ENCODE measurements at places on chromosomes 4 and X. TPM values are rescaled to one million over a fixed set of nuclear protein-coding genes. Genes with fewer than 3 reads are reported as not detected.

DNA sequence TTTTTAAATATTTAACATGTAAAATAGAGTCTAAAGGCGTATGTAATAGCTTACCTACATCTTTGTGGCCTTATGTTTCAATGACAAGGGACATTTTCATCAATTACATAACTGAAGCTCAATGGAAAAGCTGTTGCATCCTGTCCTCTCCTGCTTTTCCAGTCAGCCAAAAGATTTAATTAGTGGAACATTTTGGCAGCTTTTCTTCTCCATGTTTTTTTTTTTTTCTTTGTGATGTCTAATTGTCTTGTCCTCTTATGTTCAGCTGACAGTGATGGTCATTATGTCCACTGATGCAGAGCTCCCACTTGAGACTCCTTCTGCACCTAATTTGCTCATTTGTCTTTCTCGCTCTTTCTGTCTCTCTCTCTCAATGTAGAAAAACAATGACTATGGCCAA lies 422.2 kb downstream of the GABRG1 start:
- H3K27ac ChIP-seq: no peak overlapping the region
- no peak for DNase-seq

- H3K4me1 ChIP-seq: no peaks in the 10 kb centered on the region
- no peak overlapping the region for H3K27ac ChIP-seq
Measured at GRCh38 chr4:182562350-182562749, 319.1 kb downstream of the TENM3 start.

- H3K27me3 ChIP-seq: no peaks in the 10 kb centered on the region
- no peak for DNase-seq
- H3K4me3 ChIP-seq: no peak overlapping the region
- no peak overlapping the region for H3K27ac ChIP-seq
- no peaks in the 10 kb centered on the region for H3K36me3 ChIP-seq
Measured at GRCh38 chrX:68203646-68204045, 229.6 kb downstream of the OPHN1 start.

GRCh38 chr4:7202411-7202810 lies 10.1 kb downstream of the SORCS2 start:
- H3K4me3 ChIP-seq: no peak overlapping the region
- no peaks in the 10 kb centered on the region for H3K27me3 ChIP-seq
- H3K4me1 ChIP-seq: peaks cover 20% of the 10 kb centered on the region
- H3K36me3 ChIP-seq: no peaks in the 10 kb centered on the region
- no peak overlapping the region for H3K27ac ChIP-seq
- DNase-seq: no peak

DNA sequence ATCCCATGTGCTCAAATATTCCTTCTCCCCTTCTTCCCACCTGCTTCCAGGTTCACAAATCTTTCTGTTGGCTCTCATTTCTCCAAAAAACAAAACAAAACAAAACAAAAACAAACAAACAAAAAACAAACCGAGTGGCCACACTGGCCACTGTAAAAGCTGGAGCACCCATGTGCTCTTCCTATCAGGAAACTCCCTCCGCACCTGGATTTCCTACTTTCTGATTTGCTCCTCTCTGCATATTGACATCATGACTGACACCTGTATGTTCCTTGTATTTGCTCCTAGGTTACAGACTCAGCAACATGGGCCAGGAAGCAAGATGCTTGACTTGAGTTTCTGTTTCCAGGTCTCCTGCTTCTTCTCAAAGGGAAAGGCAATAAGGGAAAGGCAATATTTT lies 258.8 kb downstream of the GPC3 start:
- DNase-seq: no peak
- H3K36me3 ChIP-seq: no peaks in the 10 kb centered on the region
- H3K27me3 ChIP-seq: no peaks in the 10 kb centered on the region
- no peak overlapping the region for H3K27ac ChIP-seq
- H3K4me1 ChIP-seq: no peaks in the 10 kb centered on the region

GRCh38 chr4:142416711-142417275 lies 429.3 kb downstream of the INPP4B start:
- no peak overlapping the region for H3K27ac ChIP-seq
- no peaks in the 10 kb centered on the region for H3K4me1 ChIP-seq
- no peaks in the 10 kb centered on the region for H3K36me3 ChIP-seq

DNA sequence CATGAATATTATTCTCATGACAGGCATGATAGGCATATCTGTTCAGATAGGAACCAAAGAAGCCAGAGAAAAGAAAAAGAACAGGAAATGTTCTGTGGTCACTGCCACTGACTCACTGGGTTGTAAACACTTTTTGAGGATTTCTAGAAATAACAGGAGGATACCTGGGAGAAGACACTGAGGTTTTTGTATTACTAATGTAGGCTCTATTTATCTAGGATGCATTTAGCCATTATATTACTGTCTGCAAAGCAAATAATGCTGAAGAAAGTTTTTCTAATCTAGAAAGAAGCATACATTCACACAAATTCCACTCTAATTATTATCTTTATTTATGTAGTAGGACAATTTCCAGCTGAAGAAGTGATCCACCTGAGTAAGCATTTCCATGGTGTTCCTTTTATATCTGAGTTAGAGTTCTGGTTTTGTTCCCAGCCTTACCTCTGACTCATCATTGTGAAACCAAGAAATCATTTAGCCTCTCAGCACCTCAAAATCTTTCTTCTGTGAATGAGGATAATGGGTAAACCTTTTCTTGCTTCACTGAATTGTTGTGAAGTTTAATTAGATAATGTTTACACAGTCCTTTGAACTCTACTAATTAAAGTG lies 40.2 kb upstream of the EPGN start:
- peaks cover 3% of the 10 kb centered on the region for H3K4me1 ChIP-seq
- no peak overlapping the region for H3K4me3 ChIP-seq
- no peaks in the 10 kb centered on the region for H3K36me3 ChIP-seq
- DNase-seq: no peak

DNA sequence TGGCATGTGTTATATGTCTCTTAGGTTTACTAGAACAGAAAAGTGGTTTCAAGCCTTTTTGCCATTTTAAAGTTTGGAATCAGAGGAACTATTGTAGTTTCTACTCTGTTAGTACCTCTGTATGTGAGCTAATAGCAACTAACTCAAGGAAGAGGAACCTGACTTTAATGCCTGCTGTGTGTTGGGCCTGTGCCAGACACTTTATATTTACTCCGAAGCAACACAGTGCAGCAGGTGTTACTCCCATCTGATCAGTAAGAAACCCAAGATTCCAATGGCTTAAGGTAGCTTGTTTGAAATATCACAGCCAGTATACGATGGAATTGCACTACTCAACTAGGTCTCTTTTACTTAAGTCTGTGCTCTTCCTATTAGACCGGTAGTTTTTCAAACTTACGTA lies 79.2 kb downstream of the USP9X start:
- no peak for DNase-seq
- H3K27me3 ChIP-seq: no peaks in the 10 kb centered on the region
- H3K27ac ChIP-seq: no peak overlapping the region
- H3K36me3 ChIP-seq: peaks cover 3% of the 10 kb centered on the region

DNA sequence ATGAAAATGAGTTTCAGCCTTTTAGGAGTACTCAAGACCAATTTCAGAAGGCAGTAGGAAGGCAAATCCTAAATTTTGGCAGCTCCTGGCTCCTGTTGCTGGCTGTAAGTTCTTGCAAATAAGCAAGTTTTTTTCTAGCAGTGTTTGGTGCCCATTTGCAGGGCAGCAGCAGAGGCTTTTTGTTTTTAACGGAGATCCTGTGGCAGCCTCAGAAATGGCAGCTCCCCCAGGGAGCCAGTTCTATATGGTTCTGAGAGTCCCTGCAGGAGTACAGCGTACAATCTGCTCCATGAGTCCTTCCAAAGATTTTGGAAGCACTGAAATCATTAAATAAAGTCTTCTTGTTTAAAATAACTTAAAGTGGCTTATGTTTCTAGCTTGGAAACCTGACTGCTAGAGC lies 171.9 kb downstream of the NDST4 start:
- H3K4me3 ChIP-seq: no peak overlapping the region
- no peak overlapping the region for H3K27ac ChIP-seq
- no peak for DNase-seq
- no peaks in the 10 kb centered on the region for H3K36me3 ChIP-seq
- no peaks in the 10 kb centered on the region for H3K27me3 ChIP-seq

DNA sequence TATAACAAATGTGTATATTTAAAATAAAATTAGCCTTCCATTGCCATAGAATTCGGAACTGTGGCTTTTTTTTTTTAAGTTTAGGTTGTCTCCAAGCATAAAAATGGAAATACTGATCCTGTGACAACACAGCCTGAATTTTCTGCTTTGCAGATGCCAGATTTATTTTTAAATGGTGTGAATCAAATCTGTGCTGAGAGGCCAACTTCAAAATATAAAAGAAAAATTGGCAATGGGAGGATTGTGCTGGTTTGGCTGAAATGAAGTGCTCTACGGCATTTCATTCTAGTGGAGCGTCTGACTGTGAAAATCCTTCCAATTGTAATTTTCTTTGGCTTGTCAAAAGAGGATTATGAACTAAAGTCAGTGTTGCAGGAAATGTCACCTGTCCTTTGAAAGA lies 580.3 kb upstream of the ZFP42 start:
- DNase-seq: no peak
- H3K27me3 ChIP-seq: peaks cover 3% of the 10 kb centered on the region
- no peak overlapping the region for H3K27ac ChIP-seq
- peaks cover 6% of the 10 kb centered on the region for H3K4me1 ChIP-seq
- no peak overlapping the region for H3K4me3 ChIP-seq
- H3K36me3 ChIP-seq: no peaks in the 10 kb centered on the region

- no peaks in the 10 kb centered on the region for H3K4me1 ChIP-seq
- H3K4me3 ChIP-seq: no peak overlapping the region
- no peaks in the 10 kb centered on the region for H3K36me3 ChIP-seq
- DNase-seq: no peak
- no peak overlapping the region for H3K27ac ChIP-seq
- no peaks in the 10 kb centered on the region for H3K27me3 ChIP-seq
Measured at GRCh38 chr4:112377171-112377570, 80.0 kb downstream of the ALPK1 start.

DNA sequence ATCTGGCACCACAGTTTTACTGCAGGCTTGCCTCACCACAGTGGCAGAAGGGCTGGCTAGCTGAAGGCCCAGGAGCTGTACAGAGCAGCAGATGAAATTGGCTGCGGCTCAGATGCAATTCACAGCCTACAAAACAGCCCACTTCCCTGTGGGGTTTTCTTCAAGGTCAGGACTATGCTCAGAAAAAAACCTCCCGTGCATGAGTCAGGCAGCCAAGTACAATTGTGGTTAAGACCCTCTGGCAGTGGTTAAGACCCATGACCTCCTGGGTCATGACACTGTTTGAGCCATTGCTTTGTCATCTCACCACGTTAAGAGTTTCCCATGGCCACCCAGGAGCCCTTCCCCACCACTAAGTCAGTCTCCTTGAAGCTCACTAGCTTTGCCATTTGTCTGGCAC lies 276.3 kb downstream of the HNRNPD start:
- no peak for DNase-seq
- H3K27me3 ChIP-seq: no peaks in the 10 kb centered on the region
- no peak overlapping the region for H3K27ac ChIP-seq
- no peak overlapping the region for H3K4me3 ChIP-seq
- H3K4me1 ChIP-seq: no peaks in the 10 kb centered on the region
- no peaks in the 10 kb centered on the region for H3K36me3 ChIP-seq

- no peak for DNase-seq
- H3K27me3 ChIP-seq: no peaks in the 10 kb centered on the region
- no peak overlapping the region for H3K27ac ChIP-seq
- H3K4me1 ChIP-seq: no peaks in the 10 kb centered on the region
- no peak overlapping the region for H3K4me3 ChIP-seq
Measured at GRCh38 chr4:118712872-118713271, 27.7 kb downstream of the METTL14 start.

DNA sequence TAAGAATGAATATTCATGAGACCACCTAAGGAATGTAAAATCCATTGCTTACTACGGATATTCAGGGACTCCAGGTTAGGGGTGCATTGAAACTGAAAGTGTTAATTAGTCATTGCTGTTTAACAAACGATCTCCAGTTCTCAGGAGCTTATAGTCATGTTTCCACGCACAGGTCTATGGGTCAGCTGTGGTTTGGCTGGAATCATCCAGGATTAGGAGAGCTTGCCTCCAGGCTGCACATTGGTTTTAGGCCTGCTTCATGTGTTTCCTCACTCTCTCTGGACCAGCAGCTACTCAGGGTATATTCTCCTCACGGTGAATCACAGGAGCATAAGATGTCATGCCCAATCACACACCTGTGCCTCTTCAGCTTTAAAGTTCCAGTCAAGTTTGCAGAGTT lies 98.9 kb downstream of the ATXN3L start:
- H3K36me3 ChIP-seq: no peaks in the 10 kb centered on the region
- peaks cover 13% of the 10 kb centered on the region for H3K4me1 ChIP-seq
- H3K27ac ChIP-seq: no peak overlapping the region
- DNase-seq: no peak
- H3K27me3 ChIP-seq: no peaks in the 10 kb centered on the region
- H3K4me3 ChIP-seq: no peak overlapping the region

- H3K36me3 ChIP-seq: no peaks in the 10 kb centered on the region
- H3K4me3 ChIP-seq: no peak overlapping the region
- no peaks in the 10 kb centered on the region for H3K4me1 ChIP-seq
- H3K27me3 ChIP-seq: no peaks in the 10 kb centered on the region
Measured at GRCh38 chr4:88366460-88366859, 12.2 kb upstream of the HERC6 start.

- no peaks in the 10 kb centered on the region for H3K27me3 ChIP-seq
- H3K27ac ChIP-seq: no peak overlapping the region
- H3K4me3 ChIP-seq: no peak overlapping the region
- no peaks in the 10 kb centered on the region for H3K36me3 ChIP-seq
- DNase-seq: no peak
Measured at GRCh38 chr4:17681281-17682221, 67.1 kb downstream of the MED28 start.

BCOR gene
- 18.1 TPM for total RNA-seq

TKTL2 gene
- total RNA-seq: 0.09 TPM

TLL1 gene
- 0.83 TPM for total RNA-seq

TRPC3 gene
- not detected for total RNA-seq

XG gene
- 8.0 TPM for total RNA-seq

REPS2 gene
- 5.0 TPM for total RNA-seq

NDUFC1 gene
- 24.6 TPM for total RNA-seq

ESX1 gene
- total RNA-seq: not detected

TSPAN7 gene
- 23.9 TPM for total RNA-seq

ZNF718 gene
- total RNA-seq: 4.1 TPM

CDKL5 gene
- total RNA-seq: 5.3 TPM

SPATA18 gene
- total RNA-seq: 5.4 TPM

RPL39 gene
- 1,415 TPM for total RNA-seq

ART3 gene
- 0.92 TPM for total RNA-seq

GAGE13 gene
- total RNA-seq: not detected

ZNF732 gene
- 1.4 TPM for total RNA-seq

RAB33A gene
- total RNA-seq: 0.38 TPM

BANK1 gene
- 0.27 TPM for total RNA-seq

JADE3 gene
- 6.3 TPM for total RNA-seq

KIAA0232 gene
- total RNA-seq: 19.4 TPM
